ENCODE measurements at places on chromosomes 6 and 20.

DNA sequence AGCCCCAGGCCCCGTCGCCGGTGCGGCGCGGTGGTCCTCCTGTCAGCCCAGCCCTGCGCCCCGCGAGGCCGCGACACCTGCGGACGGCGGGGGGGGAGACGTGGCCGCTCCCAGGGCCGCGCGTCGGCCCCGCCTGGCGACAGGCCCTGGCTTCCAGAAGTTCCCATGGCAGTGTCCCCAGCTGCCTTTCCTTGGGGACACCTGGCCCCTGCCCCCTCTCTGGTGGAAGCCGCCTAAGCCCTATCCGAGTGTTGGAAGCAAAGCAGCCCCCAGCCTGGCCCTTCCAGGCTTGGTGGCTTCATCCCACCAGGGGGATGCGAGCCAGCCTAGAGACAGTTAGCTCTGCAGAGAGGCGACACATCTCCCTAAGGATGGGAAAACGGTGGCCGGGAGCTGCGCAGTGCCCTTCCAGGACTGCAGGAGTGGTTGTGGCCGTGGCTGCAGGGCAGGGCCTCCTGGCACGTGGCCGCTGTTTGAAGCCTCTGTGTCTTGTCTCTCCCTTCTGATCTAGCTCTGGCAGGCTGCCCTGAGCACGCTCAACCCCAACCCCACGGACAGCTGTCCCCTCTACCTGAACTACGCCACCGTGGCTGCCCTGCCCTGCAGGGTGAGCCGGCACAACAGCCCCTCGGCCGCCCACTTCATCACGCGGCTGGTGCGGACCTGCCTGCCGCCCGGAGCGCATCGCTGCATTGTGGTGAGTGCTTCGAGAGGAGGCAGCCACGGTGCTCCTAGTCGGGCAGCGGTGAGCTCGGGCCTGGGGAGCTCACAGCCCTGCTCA lies 816 bp downstream of the NPEPL1 start:
- no peak for DNase-seq

DNA sequence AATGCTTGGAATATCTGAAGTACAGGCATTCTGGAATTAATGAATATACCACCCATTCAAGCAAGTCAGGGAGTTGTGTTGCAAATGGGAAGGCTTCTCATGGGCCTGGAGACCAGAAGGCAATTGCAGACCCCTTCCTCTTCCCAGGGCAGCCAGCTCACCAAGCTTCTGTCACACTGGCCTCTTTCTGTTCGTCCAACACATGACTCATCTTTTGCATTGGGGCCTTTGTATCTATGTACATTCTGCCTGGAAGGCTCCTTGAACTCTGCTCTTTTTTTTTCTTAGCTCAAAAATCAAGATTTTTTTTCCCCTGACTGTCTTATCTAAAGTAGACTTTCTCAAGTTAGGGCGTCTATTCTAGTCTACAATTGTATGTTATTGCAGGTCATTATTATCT lies 132.9 kb upstream of the MYLIP start:
- no peak for DNase-seq

- peak; percentile 23 for DNase-seq
Observed at GRCh38 chr6:40640599-40641227, 53.5 kb upstream of the LRFN2 start.

DNA sequence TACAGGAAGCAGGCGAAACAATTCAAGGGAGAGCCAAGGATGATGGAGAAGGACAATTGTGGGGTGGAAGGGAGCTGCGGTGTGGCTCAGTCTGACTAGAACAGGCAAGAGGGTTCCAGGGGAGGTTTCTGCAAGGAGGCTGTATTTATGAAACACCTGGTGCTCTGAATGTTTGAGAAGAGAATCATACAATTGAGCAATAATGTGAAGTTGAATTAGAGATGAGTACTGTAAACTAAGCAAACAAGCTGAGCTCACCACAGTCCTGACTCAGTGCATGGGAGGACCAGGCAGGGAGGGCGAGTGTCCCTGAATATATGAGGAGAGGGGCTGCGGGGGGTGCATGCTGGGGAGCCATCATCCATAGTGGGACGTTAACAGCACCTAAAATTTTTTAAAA lies 279.7 kb downstream of the KIF16B start:
- DNase-seq, result no peak

GRCh38 chr6:34391473-34391785 lies 1.0 kb downstream of the NUDT3 start:
- no peak for DNase-seq

DNA sequence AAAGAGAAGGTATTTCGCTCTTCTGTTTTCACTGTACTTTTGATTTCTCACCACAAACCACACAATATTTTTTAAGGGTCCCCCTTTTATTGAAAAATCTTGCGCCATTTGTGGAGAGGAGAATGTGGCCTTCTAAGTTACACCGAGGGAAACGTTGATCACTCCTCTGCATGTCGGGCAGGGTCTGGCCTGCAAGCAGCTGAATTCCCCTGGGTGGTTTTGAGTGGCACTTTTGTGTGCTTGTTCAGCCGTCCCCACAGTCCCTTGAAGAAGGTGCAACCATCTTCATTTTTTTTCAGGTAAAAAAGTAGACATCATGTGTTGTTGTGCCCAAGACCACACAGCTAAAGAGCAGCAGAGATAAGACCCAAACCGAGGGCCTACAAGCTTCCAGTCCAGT lies 6.1 kb downstream of the GPR31 start:
- DNase-seq, result no peak

DNA sequence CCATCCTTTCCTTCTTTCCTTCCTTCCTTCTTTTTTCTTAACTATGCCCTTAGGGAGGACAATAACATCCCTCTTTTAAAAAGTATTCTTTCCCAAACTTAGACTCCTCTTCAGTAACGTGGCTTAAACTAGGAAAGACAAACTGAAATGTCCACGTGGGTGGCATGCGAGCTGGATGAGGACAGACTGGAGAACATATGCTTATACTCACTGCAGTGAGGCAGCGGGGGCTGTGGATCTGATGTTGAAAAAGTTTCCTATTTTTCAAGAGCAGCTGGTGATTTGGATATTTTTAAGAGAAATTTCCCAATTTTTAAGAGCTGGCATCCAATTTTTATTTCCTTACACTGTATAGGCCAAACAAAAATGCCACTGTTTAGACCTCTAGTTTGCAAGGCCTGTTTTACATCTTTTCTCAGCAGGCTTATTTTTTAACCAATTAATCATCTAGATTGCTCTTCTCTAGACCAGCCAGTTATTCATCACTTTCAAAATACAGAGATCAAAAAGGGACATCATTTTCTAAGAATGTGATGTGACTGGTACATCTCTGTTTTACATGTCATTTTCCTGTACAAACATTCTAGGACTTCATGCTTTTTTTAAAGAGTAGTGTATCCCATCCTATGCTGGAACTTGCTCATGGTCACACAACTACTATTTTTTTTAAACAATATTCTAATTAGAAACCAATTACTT lies 226.5 kb downstream of the BTBD9 start:
- DNase-seq, result no peak

GRCh38 chr6:56953597-56954402 lies 1.1 kb upstream of the BEND6 start:
- DNase-seq, result peak; percentile 7

- no peak for DNase-seq
Observed at GRCh38 chr20:52874241-52874640, 97.9 kb upstream of the TSHZ2 start.

DNA sequence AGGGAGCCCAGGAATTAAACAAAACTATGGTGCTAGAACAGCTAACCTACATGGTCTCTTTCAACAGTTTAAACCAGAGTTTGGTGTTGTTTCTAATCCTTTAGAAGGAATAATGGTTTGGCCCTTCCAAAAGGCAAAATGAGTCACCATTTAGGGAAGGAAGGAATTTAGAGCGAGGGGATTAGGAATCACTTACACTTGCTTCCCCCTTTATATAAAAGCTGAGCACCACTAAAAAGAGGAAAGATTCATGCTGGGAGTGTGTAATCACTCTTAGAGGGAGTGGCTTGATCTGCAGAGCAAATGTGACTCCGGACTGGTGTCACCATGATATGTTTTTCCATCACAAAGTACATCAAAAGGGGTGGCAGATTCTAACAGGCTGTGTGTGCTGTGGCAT lies 63.6 kb downstream of the F13A1 start:
- DNase-seq, result no peak

GRCh38 chr20:20297752-20298151 lies 70.2 kb upstream of the INSM1 start:
- DNase-seq, result no peak

DNA sequence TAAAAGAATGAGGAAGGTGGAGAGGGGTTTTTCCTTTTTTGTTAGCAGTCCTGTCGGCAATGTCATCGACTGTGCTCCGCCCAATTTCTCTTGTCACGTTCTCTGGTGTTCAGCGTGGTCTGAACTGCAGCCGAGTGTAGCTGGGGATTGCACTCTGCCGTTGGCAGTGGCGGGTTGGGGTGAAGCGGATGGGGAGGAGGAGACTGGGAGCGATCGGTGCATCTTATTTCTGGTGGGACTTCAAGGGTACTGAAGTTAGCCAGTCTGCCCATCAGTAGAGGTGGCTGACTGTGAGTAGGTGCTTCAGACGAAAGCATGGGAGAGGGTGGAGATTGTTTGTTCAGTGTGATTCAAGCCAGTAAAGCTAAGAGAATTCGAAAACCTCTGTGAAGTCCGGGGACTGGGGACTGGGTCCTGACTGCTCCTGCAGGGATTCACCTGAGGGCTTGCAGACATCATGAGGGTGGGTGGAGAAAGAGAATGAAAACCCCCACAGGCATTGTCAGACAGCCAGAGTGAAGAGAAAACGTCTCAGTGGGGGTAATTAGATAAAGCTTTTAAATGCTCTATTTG lies 5.1 kb downstream of the RREB1 start:
- DNase-seq, result peak; percentile 40

- no peak for DNase-seq
Observed at GRCh38 chr6:170130201-170130621, 160.7 kb downstream of the DLL1 start.

DNA sequence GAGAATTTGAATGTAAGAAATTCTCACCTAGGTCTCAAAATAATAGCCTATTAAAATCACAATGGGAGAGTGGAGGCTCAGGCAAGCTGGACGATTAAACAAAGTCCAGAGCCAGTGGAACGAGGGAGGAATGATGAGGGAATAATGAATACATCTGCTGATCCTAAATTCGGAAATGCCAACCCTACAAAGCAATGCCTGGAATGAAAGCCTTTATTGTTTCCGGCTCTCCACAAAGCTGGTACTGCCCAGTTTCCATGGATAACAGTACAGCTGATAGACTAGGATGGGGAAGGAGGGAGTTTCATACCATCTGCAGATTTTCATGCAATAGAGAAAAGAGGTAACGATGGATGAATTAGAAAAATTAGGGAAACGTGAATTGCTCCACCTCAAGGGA lies 356.1 kb downstream of the CBLN4 start:
- DNase-seq, result no peak

GRCh38 chr6:159953091-159953601 lies 15.7 kb upstream of the IGF2R start:
- DNase-seq, result no peak

DNA sequence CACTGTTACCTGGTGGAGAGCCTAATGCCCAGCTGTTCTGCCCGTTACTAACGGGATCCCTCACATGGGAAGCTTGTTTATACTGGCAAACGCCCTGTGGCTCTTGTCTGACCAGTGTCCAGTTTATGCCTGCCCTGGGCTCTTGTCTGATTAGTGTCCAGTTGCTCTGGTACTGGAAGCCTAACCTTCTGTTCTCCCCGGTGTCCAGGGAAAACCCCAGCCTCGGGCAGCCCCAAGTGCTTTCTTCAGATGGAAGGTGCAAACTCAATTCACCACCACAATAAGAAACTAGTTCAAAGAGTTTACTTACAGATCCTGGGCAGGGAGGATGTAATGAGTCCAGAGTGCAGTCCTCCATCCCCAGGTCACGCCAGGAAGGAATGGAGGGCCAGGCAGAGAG lies 148.4 kb downstream of the TBXT start:
- DNase-seq, result no peak

GRCh38 chr6:105313211-105313610 lies 89.7 kb downstream of the PREP start:
- DNase-seq, result no peak

DNA sequence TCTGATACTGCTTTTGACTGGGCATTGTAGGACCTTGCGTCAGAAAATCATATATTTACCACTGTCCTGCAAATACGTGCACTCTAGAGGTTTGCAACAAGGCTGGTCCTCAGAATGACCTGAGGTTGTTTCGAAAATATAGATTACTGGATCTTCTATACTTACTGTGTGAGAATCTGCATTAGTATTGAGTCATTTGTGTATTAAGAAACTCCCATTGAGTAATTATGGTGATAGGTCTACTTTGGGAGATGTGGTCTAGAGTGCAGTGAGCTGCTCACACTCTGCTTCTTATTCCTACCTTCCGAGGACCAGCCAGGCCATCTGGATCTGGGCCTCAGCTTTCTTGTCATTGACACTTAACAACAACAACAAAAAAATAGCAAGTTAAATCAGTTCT lies 9.6 kb downstream of the KLHL32 start:
- DNase-seq, result no peak

- DNase-seq, result no peak
Observed at GRCh38 chr6:36177166-36177565, 19.4 kb upstream of the BRPF3 start.

- DNase-seq, result no peak
Observed at GRCh38 chr6:133802861-133803260, 86.1 kb upstream of the TCF21 start.

GRCh38 chr20:45368221-45368980 lies 5.4 kb downstream of the SYS1 start:
- DNase-seq, result peak; percentile 57

DNA sequence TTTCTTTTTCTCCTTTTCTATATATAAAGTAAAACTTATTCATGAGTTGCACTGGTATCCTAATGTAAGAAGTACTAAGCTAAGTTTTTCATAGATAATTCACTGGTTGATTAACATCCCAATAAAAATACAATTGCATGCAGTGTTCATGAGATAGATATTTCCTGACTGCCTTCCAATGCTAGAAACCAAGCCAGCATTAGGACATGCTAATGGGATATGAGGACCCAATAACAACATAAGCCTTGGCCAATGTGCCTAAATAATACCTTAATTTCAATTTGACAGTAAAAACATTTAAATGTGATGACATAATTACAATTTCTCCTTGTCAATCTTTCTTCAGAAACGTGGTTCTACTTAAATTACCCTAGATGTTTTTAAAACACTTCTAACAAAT lies 152.7 kb downstream of the RNGTT start:
- DNase-seq, result no peak

- DNase-seq, result no peak
Observed at GRCh38 chr6:53796451-53796780, 1.6 kb downstream of the LRRC1 start.

GRCh38 chr6:142821860-142822259 lies 123.1 kb downstream of the HIVEP2 start:
- DNase-seq, result no peak

DNA sequence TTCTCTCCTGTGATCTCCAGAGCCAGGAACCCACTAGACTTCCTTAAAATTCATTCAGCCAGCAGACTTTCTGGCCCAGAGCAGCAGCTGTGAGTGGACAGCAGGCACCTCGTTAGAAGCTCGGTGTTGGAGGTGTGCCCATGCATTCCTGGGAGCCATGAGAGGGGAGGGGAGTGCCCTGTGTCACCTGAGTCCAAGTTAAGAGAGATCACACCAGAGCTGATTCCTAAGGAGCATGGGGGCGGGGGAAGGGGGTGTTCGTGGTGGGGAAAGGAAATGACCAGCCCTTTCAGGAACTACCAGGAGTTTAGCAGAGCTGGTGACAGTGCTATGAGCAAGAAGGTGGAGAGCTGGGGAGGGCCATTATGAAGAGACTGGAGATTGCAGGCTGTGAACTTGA lies 46.9 kb downstream of the GFRA4 start:
- no peak for DNase-seq

Data from naive thymus-derived CD8-positive, alpha-beta T cell (primary cell).